T1000 (cell line): ENCODE measurements at places on chromosomes 6 and 20.

- DNase-seq: no peak
Measured at GRCh38 chr6:84329516-84329915, 102.1 kb upstream of the CEP162 start.

DNA sequence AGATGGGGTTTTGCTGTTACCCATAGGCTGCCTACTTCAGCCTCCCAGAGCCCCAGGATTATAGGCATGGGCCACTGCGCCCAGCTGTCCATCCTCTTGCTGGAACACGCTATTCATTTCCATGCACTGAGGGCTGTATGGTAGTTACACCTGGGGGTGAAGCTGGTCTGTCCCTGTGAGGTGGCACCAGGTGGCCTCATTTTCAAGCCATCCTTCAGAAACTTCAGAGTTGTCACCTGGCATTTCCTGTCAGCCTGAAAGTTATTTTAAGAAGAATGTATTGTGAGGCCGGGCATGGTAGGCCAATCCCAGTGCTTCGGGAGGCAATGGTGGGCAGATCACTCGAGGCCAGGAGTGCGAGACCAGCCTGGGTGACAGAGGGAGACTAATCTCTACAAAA is 147.6 kb downstream of the DTNBP1 start:
- DNase-seq: no peak

- DNase-seq: no peak
Measured at GRCh38 chr20:23090147-23090546, 4.0 kb upstream of the CD93 start.

DNA sequence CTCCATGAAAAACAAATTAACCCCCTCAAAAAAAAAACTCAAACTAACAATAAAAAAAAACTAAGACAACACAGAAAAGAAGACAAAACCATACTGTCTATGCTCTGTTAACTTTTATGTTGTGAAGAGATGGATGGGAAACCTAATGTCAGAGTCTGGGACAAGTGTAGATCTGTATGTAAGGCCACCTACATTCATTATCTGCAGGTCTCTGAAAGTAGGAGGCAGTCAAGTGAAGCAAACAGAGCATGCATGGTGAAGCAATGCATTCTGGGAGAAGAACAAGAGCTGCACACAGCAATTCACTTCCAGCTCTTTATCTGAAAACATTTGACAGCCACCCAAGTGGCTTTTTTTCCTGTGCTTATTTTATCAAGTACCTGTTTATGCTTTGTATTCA is 452.0 kb downstream of the EPHA7 start:
- DNase-seq: no peak

DNA sequence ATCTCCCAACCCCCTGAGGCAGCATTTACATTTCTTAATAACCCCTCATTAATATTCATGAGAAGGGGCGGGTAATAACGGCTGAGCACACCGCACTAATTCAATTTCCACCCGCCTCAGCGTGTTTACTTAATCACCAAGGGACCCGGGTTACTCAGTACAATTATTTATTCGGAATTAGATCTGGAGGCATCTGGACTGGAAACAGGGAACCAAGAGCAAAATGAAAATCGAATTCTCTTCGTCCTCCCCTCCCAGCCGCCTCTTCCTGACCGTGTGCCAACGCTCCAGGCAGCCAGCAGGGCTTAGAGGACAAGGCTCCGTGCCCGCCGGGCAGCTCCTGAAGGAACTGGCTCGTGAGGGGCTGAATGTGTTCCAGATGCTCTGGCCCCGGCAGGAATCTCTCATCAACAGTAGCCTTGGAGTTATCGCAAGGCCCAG is 23.5 kb upstream of the CTNNBL1 start:
- no peak for DNase-seq

DNA sequence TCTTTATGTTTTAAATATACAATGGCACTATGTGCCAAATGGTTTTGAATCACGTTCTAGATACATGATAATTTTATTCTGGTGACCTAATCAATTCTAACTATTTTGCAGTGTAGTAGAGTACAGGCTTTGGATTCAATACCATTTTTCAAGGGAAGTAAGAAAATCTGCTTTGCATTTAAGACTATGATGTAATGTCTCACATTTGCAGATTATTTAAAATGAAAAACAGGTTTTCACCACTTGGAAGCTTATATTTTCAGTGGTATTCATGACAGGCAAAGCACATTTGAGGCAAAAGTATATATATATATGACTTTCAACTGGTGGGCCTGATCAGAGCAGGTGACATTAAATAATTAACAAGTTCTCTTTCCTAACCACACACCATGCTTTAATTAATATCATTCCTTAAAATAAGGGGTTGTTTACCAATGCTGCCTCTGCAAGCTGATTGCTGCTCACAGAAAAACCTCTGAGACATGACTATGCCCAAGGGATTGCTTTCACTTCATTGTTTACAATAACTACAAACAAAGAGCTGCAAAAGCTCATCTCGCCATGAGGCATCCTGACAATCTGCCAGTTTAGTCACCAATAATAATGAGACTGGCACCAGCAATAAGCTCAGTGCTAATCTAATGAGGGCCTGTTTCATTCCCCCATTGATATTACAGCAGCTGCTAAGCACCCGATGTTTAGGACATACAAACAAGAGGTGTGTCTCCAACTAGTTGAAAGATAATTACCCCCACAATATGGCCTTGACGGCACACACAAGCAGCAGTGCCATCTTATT is 1176.0 kb upstream of the GJE1 start:
- DNase-seq: no peak

- no peak for DNase-seq
Measured at GRCh38 chr6:117417851-117418250, 7.9 kb downstream of the ROS1 start.

DNA sequence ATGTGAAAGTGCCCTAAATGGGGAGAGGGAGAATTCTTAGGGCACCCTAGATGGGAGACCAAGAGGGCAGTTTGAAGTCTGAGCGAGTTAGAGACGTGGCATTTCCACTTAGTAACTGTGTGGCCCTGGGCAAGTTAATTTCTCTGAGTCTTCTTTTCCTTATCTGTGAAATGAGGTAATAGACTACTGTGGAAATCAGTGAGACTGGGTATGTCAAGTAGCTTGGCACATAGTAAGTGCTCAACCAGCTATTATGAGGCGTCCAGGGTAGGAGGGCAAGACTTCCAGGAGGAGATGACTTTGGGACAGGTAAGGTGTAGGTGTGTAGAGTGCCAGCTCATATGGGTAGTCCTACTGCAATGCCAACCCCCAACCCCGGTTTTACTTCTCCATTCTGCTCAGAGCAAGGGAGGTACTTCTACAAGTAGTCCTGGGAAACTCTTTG is 770 bp downstream of the KIF3B start:
- no peak for DNase-seq

- DNase-seq: no peak
Measured at GRCh38 chr20:58141496-58141895, 87.0 kb downstream of the ANKRD60 start.

- DNase-seq: no peak
Measured at GRCh38 chr6:17125407-17125806, 23.6 kb downstream of the STMND1 start.

DNA sequence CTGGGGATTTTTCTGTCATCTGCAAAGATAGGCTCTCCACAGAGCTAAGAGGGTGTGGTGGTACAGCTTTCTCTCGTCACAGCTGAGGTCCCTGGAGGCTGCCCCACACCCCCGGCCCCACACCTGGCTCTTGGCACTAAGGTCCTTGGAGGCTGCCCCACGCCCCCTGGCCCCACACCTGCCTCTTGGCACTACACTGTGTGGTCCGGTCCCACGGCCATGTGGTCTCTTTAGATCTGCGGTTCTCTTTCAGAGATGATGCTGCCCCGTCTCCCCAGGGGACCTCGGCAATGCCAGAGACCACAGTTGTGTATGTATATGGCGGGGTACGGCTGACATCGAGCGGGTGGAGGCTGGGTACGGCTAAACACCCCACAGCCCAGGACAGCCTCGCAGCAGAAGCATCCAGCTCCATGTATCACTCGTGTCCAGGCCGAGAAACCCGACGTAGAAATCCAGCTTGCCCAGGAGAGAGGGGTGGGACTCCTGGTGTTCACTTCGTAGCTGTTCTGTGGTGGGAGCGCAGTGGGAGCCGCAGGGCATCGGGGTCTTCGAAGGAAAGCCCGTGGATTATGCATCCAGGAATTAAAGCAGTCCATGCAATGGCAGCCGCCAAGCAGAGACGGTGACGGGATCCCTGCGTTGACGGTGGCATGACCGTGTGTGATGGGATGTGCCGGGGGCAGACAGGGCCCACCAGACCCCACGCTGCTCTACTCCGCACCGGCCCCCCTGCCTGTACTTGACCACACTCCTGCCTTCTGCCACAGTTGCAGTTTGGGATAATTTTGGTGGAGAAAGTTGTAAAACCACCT is 292.1 kb downstream of the CDH4 start:
- no peak for DNase-seq

- DNase-seq: no peak
Measured at GRCh38 chr6:118591897-118592296, 43.8 kb downstream of the PLN start.
